ACHN (cell line): ENCODE measurements at places on chromosomes 16 and 17.

- DNase-seq: no peak
These were observed 23.4 kb downstream of the PIK3R5 start for GRCh38 chr17:8941980-8942622.

DNA sequence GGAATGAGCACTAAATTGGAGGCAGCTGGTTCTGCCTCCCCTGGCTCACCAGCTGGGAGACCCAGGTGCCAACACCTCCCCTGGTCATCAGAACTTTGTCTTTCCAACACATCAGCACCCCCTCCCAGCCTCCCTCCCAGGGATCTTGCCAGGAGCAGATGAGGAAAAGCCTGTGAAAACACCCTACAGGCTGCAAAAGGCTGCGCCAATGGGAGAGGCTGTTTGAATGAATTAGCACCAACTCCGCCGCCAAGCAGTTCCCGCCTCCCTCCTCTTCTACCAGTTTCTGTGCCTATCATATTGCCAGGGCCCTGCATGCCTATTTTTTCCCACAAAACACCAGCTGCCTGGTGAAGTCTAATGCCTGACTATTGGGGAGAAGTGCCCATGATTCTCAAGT lies 137.0 kb downstream of the AIPL1 start:
- DNase-seq: no peak

DNA sequence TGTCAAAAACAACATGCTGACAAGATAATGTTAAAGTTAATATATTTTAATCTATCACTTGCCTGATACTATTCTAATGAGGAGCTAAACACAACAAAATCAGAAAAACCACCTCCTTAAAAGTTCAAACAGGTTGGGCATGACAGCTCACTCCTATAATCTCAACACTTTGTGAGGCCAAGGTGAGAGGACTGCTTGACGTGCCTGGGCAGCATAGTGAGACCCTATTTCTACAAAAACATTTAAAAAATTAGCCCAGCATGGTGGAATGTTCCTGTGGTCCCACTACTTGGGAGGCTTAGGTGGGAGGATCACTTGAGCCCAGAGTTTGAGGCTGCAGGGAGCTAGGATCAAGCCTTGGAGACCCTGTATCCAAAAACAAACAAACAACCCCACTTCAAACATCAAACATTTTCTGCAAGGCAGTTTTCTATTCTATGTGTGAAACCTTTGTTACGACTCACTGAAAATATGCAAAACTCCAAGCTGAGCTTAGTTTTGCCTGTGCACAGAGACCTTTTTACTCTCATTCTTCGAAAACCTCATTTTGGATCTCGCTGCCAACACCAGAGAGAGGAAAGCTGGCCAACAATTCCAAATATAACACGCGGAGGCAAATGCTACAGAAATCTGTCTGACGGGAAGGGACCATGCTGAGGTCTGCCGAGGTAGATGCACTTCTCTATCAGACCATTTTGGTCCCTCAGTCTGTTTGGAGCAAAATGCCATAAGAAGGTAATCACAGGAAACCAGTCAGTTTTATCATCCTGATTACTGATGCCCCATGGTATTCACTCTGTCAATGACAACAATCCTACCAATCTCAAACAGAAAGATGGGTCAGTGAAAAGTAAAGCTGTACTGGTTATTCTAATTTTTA lies 6.2 kb downstream of the PHF12 start:
- DNase-seq: no peak

- DNase-seq: no peak
These were observed 7.4 kb downstream of the HGS start for GRCh38 chr17:81691196-81691595.

GRCh38 chr17:17059301-17059890 lies 17.1 kb downstream of the MPRIP start:
- no peak for DNase-seq

DNA sequence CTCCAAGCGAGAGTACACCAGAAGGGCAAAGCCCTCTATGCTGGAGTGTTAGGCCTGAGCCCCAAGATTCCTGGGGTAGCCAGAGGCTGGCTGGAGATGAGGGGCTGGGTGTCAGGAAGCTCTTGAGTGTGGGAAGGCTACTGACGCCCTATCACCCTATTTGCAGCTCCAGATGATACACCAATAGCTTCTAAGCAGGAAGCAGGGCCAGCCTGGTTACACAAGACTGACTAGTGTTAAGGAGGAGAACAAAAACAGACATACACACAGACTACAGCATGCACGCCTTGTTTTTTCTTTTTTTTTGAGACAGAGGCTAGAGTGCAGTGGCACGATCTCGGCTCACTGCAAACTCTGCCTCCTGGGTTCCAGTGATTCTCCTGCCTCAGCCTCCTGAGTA lies 15.9 kb downstream of the POLR3K start:
- no peak for DNase-seq

DNA sequence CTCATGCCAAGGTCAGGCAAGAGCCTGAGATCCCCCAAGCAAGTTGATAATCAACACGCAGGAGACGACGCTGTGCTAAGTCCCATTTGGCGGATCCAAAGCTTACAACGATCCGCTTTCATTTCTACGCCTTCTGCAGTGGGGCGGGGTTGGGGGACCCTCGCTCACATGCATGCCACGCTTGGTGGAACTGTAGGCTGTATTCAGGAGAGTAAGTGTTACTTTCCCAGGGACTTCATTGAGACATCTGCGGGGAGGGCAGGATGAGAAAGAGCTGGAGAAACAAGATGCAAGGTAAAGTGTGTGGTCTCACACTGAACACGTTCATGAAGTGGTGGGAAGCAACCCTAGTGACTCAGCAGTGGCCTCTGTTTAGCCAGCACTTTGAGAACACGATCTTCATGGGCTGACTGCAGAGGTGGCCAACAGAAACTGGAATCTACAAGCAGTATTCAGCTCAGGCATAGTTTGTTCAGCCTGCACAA lies 100.5 kb downstream of the XYLT1 start:
- DNase-seq: no peak

GRCh38 chr17:6948562-6948961 lies 47.3 kb upstream of the ALOX12 start:
- no peak for DNase-seq

DNA sequence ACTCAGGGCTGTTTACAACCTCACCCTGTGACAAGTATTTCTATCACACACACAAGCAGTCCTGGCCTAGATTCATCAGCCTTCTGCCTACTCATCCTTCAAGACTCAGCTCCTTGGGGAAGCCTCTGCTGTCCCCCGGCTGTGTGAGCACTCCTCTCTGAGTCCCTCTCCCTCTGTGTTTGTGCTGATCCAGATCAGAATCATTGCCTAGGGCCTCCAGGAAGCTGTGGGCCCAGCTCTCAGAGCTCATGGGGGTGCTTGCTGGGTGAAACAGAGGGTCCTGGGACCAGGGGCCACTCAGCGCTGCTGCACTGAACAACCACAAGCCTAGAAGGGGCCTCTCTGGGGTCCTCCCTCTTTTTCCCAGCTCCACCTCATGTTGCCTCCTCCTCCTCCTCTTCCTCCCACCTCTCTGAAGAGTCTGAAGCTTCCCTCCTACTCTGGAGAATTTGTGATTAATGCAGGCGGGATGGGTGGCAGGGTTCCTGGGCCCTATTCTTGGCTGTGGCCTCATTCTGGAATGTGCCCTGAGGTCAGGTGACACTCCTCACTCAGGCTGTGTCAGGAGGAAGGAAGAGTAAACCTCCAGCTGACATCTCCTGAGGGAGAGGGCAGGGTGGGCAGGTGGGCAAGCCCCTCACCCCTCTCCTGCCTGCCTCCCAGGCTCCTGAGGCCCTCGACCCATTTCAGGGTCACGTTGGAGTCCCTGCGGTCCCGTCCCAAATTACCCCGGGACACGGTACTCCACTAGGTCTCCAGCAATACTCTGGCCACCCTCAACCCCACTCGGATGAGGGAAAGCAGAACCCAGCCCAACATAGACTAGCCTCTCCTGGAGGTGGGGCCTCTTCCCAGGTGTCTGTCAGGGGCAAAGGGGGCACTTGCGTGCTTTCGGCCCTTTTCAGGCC lies 10.1 kb downstream of the WFIKKN2 start:
- no peak for DNase-seq

DNA sequence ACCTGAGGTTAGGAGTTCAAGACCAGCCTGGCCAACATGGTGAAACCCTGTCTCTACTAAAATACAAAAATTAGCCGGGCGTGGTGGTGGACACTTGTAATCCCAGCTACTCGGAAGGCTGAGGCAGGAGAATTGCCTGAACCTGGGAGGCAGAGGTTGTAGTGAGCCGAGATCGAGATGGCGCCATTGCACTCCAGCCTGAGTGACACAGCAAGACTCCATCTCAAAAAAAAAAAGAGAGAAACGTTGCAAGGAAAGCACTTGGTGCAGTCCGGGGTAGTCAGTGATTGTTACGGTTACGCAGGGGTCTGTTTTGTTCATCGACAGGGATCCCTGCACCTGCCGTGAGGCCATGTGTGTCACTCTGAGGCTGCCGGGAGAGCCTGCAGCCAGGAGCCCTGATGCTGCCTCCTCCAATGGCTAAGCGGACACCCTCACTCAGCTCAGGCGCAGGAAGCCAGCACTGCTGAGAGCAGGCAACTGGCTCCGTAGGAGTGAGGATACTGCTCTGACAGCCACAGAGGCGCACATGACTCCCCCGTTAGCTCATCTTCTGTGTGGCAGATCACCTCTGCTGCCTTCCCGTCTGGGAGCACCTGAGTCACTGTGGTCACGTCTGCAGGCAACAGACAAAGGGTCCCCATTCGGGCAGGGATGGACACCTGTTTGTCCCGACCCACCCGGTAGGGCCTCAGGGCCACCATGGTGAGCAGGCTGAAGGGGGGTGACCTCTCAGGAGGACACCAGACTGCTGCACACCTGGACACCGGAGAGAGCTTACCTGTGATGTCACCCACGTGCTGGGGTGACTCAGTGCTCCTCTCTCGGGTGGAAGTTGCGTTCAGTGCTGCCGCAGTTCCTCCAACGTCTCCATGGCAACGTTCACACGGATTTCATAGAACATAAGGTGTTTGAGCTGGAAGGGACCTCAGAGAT lies 5.2 kb upstream of the RAB26 start:
- DNase-seq: no peak

- DNase-seq: no peak
These were observed 78.5 kb downstream of the KLHDC4 start for GRCh38 chr16:87687126-87687910.

DNA sequence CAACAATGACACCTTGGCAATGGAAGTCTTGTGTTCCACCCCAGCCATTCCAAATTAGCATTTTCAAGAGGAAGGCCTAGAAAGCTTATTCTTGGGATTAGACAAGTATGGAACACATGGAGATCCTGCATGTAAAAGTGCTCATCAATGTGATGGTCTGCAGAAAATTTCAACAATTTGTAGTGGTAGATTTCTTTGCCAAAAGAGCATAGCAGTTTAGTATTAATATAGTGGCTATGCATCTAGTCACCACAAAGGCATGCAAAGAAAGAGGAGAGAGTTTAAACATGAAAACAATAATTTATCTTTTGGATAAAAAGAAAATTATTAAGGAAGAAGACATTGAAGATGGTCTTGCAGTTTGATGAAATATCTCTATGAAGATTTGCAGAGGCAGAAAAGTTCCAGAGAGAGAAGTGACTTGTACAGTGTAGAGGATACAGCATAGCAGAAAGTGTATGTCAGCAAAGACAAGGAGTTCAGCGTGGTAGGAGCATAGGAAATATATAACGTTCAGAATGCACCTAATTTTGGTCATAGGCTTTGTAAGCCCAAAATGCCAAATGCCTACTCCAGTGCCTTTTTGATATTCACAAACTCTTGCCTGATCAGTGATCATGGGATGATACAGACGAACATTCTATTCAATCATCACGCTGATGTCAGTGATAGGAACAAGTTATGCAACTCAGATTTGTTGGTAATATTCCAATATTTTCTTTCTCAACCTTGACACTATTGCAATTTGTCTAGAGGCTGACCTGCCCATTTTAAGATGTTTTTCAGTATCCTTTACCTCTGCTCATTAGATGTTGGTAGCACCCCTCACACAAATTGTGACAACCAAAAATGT lies 727.9 kb upstream of the SOX9 start:
- peak; percentile 43 for DNase-seq

GRCh38 chr17:33914125-33914524 lies 341.0 kb upstream of the CCL2 start:
- no peak for DNase-seq

- no peak for DNase-seq
These were observed 4.8 kb downstream of the IRX5 start for GRCh38 chr16:54935266-54935968.

- no peak for DNase-seq
These were observed 152.1 kb upstream of the RPL38 start for GRCh38 chr17:74051348-74051747.

GRCh38 chr17:51676691-51677487 lies 416.5 kb downstream of the UTP18 start:
- no peak for DNase-seq

GRCh38 chr17:58263773-58264172 lies 17.0 kb downstream of the MPO start:
- no peak for DNase-seq

- no peak for DNase-seq
These were observed 744 bp upstream of the NF1 start for GRCh38 chr17:31093866-31094599.

DNA sequence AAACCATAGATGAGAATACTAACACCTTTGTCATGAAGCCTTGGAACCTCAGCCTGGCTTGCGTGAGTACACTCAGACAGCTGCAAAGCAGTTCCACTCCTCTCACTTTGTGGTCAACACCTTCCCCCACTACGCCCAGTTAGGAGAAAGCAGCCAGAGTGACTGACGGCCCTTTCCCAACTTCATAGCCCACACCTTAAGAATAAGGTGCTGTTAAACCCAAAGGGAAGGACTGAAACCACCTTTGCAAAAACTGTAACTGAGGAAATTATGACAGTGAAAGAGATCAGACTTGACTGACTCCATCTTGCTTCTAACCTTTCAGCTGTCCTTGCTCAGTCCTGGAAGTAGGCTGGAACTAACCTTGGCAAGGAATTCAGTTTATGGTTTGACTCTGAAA lies 13.7 kb downstream of the N4BP1 start:
- DNase-seq: no peak

- peak; percentile 79 for DNase-seq
These were observed 141.8 kb downstream of the CMIP start for GRCh38 chr16:81586417-81586816.

DNA sequence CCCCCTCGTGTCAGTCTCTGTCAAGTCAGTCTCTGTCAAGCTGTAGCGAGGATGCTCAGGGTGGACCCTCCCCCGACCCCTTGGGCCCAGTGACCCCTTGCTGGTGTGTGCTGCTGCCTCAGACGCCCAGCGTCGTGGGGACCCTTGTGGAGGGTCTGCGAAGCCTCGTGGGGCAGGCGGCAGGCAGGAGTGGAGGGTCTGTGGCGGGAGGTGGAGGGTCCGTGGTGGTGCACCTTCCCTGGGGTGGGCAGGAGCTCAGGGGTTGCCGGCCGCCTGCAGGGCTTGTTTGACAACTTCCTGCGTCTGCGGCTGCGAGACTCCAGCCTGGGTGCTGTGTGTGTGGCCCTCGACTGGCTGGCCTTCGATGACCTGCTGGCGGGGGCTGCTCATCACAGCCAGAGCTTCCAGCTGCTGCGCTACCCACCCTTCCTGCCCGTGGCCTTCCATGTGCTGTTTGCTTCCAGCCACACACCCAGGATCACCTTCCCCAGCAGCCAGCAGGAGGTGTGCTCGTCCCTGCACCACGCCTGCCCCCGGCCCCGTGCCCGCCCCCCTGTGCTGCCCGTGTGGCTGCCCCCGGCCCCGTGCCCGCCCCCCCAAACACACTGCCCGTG lies 5.6 kb downstream of the GNG13 start:
- no peak for DNase-seq

- DNase-seq: no peak
These were observed 19.0 kb downstream of the C16orf96 start for GRCh38 chr16:4574919-4575705.

GRCh38 chr17:4598776-4599504 lies 14.6 kb downstream of the SMTNL2 start:
- DNase-seq: no peak
